GM10248 (cell line): ENCODE measurements at places on chromosomes 5 and 9.

- DNase-seq, result peak; percentile 57
Observed at GRCh38 chr9:27033815-27034403, 28.4 kb upstream of the LRRC19 start.

GRCh38 chr9:91824601-91825305 lies 125.3 kb downstream of the ROR2 start:
- DNase-seq, result no peak

- no peak for DNase-seq
Observed at GRCh38 chr5:109718216-109718615, 28.5 kb downstream of the MAN2A1 start.

- DNase-seq, result no peak
Observed at GRCh38 chr9:69623276-69623675, 48.9 kb downstream of the APBA1 start.

GRCh38 chr9:96015876-96016686 lies 140.6 kb downstream of the ERCC6L2 start:
- DNase-seq, result peak; percentile 60

DNA sequence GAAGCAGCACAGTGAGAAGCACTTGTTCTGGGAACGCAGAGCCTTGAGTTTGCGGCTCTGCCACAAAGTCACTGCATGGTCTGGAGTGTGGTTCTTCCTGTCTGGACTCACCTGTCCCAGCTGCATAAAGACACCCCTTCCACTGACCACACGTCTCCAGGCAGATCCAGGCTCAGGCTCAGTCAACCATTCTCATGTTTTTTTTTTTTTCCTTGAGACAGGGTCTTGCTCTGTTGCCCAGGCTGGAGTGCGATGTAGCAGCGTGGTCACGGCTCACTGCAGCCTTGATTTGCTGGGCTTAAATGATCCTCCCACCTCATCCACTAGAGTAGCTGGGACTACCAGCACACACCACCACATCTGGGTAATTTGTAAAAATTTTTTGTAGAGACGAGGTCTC lies 102.9 kb upstream of the KLF4 start:
- no peak for DNase-seq

DNA sequence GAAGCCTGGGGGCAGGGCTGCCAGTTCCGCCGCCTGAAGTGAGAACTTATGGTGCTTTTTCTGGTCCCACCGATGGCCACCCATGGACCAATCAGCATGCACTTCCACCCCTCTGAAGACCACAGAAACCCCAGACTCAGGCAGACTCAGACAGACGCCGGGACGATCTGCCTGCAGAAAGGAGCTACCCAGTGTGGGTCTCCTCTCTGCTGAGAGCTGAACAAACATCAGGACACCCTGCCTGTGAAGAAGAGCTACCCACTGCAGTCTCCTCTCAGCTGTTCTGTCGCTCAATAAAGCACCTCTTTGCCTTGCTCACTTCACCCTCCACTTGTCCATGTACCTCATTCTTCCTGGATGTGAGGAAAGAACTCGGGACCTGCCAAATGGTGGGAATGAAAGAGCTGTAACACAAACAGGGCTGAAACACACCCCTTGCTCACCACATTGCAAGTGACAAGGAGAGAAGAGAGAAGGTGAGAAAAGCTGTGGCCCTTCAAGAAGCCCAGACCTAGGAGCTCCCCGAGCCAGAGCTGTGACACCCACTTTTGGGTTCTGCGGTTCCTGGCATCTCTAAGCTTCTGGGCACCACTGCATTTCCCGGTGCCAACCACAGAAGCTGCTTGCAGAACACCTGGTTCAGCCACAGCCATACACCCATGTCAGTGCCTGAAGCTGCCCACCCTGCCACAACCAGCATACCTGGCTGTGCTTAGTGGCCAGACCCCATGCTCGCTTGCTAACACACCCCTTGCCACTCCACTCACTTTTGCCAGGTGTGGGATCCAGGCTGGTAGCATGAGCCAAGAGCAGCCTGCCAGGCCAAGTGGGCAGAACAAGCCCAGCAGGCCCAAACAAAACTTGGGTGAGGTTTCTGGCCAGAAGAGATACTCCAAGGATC lies 114.3 kb upstream of the TSLP start:
- no peak for DNase-seq

DNA sequence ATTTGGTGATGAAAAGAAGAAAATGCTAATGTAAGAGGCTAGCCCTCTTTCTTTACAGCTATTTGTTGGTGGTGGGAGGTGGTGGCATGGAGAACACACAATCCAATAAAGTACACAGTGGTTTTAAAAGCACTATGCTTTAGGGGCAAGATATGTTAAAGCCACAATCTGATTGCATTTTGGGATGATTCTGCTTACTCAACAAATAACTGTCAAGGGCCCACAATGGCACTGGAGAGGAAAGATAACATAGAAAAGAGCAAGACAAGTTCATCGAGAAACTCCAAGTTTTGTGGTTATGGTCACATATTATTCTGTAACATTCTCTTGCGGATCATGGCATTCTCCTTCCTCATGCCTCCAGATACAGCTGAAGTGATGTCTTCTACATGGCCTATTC lies 38.8 kb downstream of the OTP start:
- no peak for DNase-seq

GRCh38 chr9:113349445-113350094 lies at the start of gene BSPRY:
Gene BSPRY (plus strand): TSS chr9:113349541. CDS start chr9:113349580, 39 bp downstream.
- DNase-seq, result peak; percentile 62

- DNase-seq, result no peak
Observed at GRCh38 chr5:144179226-144179625, 8.6 kb downstream of the KCTD16 start.

GRCh38 chr5:139767960-139768359 lies 27.6 kb upstream of the PSD2 start:
- DNase-seq, result no peak

DNA sequence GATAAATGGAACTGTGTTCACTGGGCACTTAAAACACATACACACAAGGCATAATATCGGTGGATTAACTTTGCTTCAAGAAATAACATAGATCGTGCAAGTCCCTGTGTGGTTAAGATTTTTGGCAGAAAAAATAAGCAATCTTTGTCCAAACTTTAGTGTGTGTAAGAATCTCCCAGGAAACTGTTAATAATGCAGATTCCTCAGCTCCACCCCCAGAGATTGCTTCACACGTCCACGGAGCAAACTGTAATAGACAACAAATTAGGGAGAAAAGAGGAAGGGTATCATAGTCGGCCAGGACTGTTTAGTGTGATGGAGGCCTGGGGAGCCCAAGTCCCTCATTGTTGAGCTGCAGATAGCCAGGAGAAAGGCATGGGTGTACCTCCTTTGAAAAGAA lies 84.8 kb downstream of the PJA2 start:
- DNase-seq, result no peak
